HFFc6 (cell line): ENCODE measurements at places on chromosomes 3 and 15. TPM values are rescaled to one million over a fixed set of nuclear protein-coding genes. Genes with fewer than 3 reads are reported as not detected.

Gene CNTN3
- 9.3 to 13.5 TPM (median 10.2 TPM) in 3 replicates for total RNA-seq

DNA sequence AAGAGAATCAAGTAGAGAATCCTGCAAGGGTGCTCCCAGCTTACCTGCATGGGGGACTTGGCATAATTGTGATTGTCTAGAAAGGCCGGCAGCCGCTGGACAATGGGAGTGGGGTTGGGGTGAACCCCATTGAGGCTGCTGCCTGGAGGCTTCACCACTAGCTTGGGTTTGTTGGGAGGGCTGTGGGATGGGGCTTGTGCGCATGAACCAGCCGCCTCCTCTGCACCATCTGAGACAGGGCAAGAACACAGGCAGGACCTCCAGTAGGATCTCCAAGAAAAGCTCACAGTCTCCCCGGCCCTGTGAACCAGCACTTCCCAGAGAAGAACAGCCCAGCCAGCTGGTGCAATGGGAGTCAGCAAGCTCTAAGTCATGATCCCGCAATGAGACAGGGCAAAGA, 39.8 kb downstream of the SEMA3G start:
- DNase-seq: no peak

DNA sequence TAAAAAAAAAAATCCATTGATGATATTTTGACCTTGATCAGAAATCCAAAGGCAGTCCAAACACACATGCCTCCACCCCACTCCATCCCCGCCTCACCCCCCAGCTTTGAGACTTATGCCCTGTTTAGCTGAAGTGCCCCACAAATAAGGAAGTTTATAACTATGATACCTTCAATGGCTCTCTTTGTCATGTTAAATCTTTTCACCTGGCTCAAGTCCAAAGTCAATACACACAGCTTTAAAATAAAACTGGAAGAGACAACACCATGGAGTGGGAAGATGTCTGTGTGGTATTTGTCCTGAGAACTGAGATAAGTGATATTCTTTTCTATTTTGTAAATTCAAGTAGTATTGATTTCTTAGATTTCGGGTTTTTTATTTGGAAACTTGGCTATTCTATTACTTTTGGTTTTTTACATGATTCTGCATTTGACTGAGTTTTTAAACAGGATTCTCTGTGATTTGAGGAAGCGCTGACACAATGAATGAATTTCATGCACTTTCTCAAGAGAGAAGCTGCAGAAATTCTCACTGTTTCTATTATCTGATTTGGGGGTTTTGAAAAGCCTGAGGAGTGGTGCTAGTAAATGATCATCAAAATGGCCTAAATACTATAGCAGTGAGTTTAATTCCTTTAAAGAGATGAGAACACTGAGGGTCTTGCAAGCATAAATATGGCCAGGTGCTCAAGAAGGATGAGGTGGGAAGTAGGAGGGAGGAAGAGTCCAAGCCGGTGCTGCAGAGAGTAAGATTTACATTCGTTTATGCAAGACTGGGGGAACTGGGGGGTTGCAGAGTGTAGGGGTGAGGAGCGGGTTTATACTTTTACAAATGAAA, 5.2 kb downstream of the FOXB1 start:
- DNase-seq: no peak

DNA sequence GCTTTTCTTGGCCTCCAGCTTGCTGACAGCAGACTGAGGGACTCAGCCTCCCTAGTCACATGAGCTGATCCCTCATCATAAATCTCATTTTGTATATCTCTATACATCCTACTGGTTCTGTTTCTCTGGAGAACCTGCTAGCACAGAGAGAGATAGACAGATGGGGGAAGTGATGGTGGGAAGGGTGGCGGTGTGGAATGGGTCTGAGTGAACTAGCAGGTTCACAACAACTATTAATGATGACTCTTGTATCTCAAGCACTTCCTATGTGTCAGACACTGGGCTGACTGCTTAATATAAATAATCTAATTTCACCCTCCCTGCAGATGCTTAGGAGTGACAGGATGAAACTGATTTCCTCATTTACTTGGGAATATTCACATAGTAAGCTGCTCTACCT, 106.9 kb upstream of the TLE3 start:
- no peak for DNase-seq

GRCh38 chr15:69787791-69788190, 309.9 kb downstream of the TLE3 start:
- no peak for DNase-seq
